Activated naive CD8-positive, alpha-beta T cell treated with anti-CD3 and anti-CD28 coated beads for 36 hours (primary cell): ENCODE measurements at places on chromosomes 12 and 14.

DNA sequence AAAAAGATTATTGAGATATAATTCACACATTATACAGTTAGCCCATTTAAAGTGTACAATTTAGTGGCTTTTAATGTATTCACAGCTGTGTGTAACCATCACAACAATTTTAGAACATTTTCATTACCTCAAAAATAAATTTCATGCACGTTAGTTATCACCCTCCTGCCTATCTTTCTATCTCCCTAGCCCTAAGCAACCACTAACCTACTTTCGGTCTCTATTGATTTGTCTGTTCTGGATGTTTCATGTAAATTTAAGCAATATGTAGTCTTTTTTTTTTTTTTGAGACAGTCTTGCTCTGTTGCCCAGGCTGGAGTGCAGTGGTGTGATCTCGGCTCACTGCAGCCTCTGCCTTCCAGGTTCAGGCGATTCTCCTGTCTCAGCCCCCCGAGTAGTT is 439.4 kb downstream of the PCNX1 start:
- DNase-seq, result no peak

DNA sequence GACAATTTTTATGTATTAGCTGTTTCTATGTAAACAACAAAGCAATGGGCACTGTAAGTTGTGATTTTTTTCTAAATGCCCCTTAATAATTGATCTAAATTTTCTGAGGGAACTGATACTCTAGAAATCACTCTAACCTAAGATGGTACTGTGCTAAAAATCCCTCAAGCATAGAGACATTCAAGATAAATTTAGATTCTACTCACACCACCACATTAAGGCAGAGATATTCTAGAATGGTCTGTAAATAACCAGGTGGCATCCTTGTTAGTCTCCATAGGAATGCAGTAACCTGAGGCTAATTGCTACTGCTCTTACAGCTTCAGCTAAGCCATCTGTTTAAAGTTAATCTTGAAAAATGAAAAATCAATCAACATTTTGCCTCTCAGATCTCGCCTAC is 87.3 kb downstream of the SLC41A2 start:
- DNase-seq, result no peak

DNA sequence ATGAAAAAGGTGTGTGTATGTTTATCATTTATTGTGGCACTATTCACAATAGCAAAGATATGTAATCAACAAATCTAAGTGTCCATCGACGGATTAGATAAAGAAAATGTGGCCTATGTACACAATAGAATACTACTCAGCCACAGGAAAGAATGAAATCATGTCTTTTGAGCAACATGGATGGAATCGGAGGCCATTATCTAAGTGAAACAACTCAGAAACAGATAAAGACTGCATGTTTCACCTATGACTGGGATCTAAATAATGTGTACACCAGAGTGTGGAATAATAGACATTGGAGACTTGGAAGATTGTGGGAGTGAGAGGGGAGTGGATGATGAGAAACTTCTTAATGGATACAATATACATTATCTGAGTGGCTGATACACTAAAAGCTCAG is 44.0 kb downstream of the CCER1 start:
- DNase-seq, result no peak

DNA sequence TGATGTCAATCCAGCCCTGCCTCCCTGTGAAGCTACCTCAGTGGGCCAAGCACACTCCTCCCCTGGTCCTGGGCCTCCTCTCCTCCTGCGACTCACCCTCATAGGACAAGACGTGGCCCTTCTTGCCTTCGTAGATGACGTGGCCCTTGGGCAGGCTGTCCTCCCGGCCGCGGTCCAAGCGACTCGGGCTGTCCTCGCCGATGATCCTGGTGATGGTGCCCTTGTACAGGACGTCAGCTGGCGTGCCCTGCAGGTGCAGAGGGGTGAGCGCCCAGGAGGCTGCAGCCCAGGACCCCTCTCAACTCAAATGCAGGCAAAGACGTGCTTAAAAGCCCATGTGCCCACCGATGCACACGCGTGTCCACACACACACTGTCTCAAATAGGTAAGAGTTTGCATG is 55.6 kb downstream of the RFLNA start:
- no peak for DNase-seq

DNA sequence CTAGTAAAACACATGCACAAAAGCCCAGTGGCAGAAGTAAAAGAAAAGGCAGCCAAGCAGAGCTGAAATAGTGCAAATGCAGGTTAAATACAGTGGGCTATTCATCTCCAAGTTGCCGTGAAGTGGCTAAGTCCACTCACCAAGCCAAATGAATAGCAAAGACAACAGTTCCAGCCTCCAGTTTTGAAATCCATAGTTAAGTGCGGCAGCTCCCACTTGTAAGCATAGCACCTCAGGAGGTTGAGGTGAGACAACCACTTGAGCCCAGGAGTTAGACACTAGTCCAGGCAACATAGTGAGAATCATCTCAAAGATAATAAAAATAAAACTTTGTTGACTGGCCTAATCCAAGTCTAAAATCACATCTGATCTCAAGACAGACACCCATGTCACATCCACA is 9.8 kb upstream of the PHLDA1 start:
- DNase-seq, result no peak

DNA sequence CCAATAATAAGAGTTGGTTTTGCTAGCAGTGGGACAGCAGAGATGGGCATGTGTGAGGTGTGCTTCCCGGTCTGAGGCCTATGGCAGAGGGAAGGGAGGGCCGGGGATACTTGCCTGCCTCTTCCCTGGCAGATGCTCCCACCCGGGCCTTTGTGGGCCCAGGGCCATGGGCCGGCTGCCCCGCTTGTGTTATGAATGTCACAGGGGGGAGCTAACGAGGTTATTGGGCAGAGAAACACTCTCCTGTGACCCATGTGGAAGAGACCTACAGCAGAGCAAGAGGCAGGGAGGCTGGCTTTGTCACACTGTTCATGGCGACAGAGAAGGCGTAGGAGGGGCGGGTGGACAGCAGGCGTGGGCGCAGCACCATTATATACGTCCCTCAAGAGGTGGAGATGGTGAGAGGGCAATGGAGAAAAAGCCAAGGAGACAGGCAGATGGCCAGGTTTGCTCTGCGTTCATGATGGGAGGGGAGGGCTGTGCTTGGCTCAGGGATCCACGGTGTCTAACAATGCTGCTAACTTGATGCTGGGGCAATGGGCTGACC is 13.3 kb downstream of the CCND2 start:
- no peak for DNase-seq

DNA sequence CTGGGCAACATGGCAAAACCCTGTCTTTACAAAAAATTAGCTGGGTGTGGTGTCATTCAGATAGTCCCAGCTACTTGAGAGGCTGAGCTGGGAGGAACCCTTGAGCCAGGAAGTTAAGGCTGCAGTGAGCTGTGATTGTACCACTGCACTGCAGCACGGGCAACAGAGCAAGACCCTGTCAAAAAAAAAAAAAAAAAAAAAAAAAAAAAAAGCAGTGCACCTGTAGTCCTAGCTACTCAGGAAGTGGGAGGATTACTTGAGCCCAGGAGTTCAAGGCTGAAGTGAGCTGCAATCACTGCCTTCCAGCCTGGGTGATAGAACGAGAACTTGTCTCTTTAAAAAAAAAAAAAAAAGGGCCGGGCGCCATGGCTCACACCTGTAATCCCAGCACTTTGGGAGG is 5.6 kb downstream of the REM2 start:
- DNase-seq, result no peak

GRCh38 chr12:4106621-4107020 is 166.9 kb upstream of the CCND2 start:
- peak; percentile 32 for DNase-seq

DNA sequence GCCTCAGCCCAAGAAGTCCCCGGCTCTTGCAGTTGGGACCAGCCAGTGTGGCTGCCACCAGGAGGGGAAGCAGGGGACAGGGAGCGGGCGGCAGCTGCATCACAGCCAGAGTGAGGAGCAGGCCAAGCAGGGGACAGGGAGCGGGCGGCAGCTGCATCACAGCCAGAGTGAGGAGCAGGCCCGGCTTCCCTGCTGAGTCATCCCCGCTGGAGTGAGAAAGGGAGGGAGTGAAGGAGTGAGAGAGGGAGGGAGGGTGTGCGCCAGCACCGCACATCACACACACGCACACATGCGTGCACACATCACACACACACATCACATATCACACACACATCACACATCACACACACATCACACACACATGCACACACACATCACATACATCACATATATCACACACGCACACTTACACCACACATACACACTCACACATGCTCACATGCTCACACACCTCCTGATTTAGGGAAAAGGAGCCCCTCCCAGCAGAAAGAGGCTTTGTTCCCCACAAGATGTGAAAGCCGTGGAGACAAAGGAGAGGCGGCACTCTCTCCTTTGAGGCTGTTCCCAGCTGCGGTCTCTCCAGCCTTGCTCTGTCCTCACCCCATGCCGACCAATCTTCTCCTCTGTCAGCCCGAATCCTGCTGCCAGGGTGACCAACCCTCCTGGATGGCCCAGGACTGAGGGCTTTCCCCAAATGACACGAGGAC is 16.7 kb upstream of the ZDHHC22 start:
- DNase-seq, result no peak

GRCh38 chr14:104660597-104660996 is 28.8 kb upstream of the INF2 start:
- DNase-seq, result no peak

DNA sequence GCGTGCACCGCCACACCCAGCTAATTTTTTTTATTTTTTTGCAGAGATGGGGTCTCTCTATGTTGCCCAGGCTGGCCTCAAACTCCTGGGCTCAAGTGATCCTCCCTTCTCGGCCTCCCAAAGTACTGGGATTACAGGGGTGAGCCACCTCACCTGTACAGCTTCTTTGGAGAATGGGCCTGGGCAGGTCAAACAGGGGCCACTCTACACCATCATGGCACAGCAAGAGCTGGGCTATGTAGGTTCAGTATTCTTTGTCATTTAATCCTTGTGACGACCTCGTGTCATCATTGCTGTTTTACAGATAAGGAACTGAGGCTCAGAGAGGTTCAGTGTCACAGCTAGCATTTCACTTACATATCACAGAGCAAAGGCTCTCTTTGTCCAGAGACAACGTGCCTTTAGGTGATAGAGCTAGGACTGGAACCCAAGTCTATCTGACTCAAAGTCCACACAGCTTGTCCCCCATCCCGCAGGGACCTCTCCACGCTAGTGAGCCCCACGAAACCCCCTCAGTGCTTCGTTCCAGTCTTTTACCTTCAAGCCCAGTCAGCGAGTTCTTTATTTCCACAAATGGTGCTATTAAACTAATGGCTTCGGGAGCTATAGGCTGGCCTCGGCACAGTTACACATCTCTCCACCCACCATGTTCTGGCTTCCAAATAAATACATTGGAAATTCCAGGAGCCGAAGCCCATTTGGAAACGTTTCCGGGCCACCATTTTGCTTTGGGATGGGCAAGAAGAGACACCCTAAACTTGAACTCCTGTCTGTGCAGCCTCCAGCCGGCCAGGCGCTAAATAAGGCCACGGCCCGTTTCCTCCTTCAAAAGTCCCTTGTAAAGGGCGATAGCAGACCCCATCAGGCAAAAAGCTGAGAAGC is 660 bp upstream of the MAP1LC3B2 start:
- DNase-seq, result no peak

- no peak for DNase-seq
Measured at GRCh38 chr12:16299403-16299802, 21.9 kb upstream of the SLC15A5 start.

DNA sequence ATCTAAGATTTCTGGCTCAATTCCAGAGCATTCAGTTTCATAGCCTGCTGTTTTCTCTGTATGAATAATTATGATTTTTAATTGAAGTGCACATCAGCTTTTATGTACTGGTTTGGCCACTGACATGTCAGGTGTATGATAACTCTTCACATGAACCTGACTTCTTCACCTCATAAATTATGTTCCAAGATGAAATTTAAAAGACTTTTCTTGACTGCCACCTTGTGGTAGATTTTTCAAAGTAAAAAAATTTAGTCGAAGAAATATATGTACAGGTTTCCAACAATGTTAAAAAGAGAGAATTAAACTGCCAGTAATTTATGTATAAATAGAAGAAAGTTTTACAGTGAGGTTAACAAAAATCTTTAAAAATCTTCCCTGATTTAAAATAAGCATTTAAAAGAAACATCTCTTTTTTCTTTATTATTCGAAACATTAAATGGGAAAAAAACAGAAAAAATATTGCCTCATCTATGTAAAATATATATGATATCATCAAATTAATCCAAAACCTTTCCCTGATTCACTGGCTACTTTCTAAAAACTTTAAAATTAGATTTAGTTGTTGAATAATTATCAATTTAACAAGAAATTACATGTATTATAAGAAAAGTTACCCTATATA is 124.9 kb upstream of the ATXN7L3B start:
- DNase-seq, result no peak

DNA sequence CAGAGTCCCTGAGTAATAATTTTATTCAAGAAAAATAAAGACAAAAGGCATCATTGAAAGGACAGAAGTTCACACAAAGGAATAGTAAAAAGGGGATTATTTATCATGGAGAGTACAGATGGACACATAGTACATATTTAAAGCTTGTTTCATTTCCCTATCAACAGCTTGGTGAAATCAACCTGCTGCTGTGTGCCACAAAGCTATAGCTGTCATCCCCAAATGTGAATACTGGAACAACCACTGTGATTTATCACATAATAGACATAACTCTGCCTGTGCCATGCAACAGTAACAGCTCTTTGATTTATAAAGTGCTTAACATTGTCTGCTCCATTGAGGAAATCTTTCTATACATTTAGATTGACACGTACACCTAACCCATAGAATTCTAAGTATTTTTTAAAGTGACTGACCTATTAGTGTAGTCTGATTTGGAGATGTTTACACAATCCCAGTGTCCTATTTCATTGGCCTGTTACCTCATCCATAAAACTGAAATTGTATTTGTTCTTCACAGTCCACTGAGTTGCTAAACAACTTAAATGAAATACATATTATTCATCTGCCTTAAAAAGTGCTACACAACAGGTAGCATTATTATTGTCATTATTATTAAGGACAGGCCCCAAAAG is 3.3 kb downstream of the NEMF start:
- DNase-seq, result no peak

DNA sequence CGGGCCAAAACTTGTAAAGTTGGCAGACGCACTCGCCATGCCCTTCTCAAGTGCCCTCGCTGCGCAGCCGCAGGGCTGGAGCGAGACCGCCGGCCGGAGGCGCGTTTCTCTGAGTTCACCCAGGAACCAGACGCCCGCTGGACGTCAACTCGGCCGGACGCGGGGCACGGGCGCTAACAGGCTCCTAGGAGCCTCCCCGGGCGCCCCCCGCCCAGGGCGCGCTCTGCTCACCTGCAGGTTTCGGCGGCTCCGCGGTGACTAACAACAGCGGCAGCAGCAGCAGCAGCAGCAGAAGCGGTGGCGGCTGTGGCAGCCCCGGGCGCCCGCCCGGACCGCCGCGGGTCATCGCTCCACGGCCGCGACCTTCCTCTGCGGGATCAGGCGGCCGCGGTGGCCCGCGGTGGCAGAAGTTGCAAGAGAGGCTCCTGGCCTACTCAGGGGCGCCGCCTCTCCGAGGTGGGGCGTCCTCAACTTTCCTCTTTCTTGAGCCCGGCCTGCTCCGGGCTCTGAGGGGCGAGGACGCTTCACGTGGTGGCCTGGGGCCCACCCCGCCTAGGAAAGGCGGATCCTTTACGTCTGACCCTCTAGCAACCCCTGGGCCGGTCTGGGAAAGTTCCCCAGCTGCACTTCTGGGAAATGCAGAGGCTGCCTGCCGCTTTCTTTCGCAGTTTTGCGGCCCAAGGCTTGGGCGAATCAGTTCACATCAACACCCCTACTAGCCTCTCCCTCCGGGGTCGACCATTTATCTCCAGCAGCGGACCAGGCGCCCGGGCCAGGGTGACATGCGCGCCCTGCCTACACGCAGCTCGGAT is at the start of gene PLBD1:
Gene PLBD1 (minus strand): TSS at position 533 of the 812 bp plus-strand sequence. CDS start 187 bp downstream, at position 346.
- peak; percentile 26 for DNase-seq
